ENCODE measurements at places on chromosomes 16 and 17.
A peak's percentile ranks its signal among the peaks of the same experiment; 100 is the strongest.

GRCh38 chr16:13811834-13812233, 108.1 kb upstream of the ERCC4 start:
- no peak for DNase-seq

DNA sequence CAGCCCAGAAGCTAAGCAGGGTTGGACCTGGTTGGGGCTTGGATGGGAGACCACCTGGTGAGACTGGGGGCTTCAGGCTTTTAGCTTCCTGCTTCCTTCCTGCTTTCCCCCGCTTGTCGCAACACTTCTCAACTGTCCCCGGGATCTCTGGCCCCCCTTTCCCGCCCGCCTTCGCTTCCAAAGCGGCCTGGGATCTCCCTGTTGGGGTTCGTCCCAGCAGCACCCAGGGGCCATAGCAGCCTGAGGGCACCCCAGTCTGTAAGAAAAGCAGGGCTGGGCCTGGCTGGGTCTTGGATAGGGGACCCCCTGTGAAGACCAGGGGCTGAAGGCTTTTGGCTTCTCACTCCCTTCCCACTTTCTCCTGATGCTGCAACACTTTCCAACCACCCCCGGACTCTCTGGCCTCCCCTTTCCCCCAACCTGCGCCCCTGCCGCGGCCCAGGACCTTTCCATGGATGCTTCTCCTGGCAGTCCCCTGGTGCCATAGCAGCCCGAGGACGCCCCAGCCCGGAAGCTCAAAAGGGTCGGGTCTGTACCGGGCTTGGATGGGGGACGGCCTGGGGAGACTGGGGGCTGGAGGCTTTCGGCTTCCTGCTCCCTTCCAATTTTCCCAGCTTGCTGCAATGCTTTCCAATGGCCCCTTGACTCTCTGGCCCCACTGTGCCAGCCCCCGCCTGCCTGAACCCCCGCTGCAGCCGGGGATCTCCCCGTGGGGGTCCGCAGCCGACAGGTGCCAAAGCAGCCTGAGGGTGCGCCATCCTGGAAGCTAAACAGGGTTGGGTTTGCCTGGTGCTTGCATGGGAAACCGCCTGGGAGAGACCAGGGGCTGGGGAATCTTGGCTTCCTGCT, 2276.2 kb downstream of the TP53TG3F start:
- no peak for DNase-seq

DNA sequence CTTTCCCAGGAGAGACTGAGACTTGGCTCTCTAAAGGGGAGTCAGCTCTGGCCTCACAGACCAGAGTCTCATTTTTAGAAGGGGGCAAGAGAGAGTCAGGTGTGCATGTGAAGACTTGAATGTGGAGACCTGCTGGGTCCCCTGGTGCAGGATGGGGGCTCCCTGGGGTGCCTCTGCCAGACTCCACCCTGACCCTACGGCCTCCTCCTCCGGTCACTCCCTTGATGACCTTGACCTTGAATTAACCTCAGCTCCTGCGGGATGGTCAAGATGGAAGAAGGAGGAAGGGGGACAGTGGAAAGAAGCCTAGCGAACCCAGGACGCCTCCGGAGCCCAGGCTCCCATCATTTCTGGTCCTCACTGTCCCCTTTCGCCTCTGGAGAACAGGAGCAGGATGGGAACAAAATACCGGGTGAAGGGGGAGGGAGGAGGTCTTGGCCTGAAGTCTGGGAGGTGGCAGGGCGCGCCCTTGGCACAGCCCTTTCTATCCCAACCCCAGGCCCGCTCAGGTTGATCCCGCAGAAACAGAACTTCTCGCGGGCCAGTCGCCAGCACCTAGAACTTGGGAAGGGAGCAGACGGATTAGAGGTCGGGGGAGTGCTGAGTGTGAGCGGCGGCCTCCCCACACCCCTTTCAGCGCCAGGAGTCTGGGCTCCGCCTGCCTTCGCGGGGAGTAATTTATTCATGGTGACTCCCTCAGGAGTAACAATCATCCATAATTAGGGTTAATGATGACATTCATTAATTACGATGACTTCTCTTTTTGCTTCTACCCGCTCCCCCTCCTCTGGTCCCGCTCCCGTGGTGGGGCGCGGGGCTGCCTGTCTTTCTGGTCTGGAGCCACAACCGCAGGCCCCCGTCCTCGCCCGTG, 1.6 kb downstream of the STAC2 start:
- no peak for DNase-seq

- DNase-seq = no peak
These were observed 73.1 kb upstream of the CDC42EP4 start for GRCh38 chr17:73384926-73385325.

- no peak for DNase-seq
These were observed 28.9 kb downstream of the TMEM11 start for GRCh38 chr17:21185061-21185460.

DNA sequence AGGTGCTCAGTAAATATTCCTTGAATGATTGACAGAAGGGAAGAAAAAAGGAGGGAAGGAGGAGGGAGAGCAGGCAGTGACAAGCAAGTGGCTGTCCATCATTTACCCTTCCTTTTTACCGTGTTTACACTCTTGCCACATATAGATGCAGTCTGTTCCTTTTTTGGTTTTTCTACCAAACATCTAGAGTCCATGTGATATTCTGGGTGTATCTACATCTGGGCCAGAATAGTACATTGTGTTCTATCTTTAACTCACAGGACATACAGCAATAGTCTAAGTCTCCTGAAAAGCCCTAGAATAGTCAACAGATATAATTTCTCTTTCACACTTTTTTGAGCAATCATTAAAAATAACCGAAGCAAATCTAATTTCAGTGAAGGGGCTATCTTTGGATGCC, 33.5 kb downstream of the KCNJ2 start:
- DNase-seq = no peak

DNA sequence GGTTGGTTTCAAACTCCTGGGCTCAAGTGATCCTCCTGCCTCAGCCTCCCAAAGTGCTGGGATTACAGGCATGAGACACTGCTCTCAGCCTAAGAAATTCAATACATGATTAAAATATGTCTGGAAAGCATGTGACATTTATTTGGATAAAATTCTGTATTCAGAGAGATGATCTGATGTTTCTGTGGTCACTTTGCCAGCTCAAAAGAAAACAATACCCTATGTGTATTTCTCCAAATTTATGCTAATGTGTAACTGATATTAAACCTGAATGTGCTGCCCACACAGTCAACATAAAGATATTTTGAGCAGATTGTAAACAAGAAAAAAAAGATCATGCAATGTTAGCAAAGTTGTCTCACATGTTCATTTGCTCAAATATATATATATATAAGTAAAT, 16.7 kb downstream of the C17orf67 start:
- DNase-seq = no peak

DNA sequence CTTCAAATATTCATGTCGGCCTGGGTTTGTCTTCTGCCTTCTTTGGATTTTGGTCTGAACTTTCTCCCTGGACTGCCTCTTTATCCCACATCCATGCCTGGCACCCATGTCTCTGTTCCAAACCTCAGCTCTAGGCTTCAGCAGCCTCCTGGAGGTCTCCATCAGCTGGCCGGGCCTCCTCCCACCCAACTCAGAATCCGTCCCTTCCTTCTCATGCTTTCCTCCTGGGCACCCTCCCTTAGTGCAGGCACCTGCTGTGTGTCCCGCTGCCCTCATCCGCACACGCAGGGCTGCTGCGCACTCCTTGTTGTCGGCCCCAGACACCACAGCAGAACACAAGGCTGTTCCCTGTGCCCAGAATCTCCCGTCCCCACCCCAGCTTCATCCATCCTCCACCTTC, 14.0 kb downstream of the LDHD start:
- DNase-seq = no peak

GRCh38 chr16:85236818-85237150, 124.5 kb upstream of the CIBAR2 start:
- DNase-seq = no peak

DNA sequence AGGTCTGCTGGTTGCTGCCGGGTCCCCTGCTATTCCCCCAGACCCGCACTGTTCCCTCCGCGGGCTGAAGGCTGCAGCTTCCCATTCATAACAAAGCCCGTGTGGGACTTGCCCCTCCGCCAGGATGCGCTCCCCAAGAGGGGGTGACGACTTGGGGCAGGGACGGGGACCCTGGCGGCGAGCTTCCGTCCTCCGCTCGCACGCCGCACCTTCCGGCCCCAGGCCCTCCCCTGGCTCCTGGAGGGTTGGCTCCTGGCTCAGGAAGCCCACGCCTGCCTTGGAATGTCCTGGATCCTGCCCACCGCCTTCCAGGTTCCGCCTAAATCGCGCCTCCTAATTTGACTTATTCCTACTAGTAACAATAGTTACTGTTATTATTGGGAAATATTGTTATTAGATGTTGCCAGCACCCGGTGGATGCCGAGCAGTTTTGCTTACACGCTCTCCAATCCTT, 1.1 kb upstream of the TFAP4 start:
- DNase-seq = peak; percentile 38

GRCh38 chr17:76498876-76499251, 2.4 kb downstream of the RHBDF2 start:
- no peak for DNase-seq

DNA sequence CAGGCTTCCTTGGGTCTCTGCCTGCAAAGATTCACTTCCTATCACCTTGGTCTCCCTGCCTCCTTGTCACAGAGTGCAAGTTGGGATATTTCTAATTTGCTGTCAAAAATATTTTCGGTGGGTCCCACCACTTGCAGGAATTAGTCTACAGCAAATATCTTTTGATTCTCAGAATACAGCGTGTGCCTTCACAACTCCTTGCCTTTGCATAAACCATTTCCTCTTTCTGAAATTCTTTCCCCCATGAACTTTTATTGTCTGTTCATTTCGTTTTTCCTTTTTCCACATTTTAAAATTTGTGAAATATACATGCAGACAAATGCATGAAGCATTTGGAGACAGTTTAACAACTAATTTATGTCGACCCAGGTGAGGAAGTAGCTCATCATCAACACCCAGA, 60.0 kb downstream of the HS3ST3B1 start:
- no peak for DNase-seq

DNA sequence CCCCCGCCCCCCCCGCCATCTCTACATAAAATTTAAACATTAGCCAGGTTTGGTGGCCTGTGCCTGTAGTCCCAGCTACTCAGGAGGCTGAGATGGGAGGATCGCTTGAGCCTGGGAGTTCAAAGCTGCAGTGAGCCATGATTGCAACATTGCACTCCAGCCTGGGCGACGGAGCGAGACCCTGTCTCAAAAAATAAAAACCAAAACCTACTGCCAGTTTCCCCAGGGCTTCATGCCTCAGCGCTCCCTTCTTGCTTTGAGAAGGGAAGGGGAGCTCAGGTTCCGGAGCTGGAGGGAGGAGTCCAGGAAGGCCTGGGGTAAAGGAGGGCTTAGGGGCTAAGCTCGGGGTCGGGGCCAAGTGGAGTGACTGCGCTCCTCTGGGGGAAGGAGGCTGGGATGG, 20.5 kb downstream of the PLCD3 start:
- no peak for DNase-seq

- DNase-seq = no peak
These were observed 11.9 kb downstream of the CTRL start for GRCh38 chr16:67919622-67920221.

GRCh38 chr16:66984892-66985311, 3.5 kb upstream of the CES4A start:
- no peak for DNase-seq

- no peak for DNase-seq
These were observed 182.4 kb upstream of the TOM1L1 start for GRCh38 chr17:54718286-54718685.

GRCh38 chr17:42585353-42585752, 7.8 kb upstream of the PSMC3IP start:
- no peak for DNase-seq

DNA sequence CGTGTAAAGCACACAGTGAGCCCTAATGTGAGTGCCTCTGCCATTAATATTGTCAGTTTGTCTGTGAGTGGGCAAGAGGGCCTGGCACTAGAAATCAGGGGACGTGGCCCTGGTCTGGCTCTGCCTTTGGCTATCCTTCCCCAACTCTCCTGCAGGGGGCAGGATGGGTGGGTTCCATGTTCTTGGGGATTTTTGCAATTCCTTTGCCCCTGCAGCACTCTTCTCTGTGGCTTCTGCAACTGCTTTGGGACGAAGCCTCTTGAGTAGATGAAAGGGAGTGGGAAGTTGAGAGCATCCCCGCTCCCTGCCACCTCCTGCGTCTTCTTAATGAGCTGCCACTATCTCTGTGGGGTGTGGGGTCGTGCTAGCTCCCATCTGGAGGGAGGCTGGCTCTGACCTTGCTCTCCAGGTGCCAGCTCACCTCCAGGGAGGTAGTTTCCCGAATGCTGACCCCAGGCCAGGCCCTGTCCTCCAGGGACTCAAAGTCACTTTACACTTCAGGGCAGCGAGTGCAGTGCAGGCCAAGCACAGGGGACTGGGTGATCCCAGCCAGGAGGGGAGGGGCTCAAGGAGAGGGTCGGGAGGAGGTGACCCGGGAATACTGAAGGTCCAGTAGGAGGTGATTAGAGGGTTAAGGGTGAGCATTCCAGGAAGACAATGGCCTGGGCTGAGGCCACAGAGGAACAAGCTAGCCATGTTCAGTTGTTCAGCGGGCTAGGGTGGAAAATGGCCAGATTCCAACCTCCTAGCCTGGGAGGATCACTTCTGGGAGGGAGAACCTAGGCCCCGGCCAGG, 121.0 kb upstream of the NLRP1 start:
- DNase-seq = no peak

GRCh38 chr16:85152414-85153030, 40.2 kb upstream of the CIBAR2 start:
- no peak for DNase-seq

DNA sequence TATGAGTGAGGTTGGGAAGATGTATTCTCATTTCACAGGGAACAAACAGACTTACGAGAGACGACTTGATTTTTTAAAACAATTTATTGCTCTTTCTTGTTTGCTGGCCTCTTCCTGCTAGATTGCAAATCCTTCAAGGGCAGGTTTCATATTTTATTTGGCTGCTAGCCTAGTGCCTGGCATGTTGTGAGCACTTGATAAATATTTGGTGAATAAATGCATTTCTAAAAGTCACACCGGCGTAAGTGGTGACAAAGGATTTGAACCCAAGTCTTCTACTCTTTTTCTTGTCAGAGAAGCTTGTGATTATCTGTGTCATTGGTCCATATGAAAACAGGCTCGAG, 1.4 kb downstream of the WWP2 start:
- no peak for DNase-seq

DNA sequence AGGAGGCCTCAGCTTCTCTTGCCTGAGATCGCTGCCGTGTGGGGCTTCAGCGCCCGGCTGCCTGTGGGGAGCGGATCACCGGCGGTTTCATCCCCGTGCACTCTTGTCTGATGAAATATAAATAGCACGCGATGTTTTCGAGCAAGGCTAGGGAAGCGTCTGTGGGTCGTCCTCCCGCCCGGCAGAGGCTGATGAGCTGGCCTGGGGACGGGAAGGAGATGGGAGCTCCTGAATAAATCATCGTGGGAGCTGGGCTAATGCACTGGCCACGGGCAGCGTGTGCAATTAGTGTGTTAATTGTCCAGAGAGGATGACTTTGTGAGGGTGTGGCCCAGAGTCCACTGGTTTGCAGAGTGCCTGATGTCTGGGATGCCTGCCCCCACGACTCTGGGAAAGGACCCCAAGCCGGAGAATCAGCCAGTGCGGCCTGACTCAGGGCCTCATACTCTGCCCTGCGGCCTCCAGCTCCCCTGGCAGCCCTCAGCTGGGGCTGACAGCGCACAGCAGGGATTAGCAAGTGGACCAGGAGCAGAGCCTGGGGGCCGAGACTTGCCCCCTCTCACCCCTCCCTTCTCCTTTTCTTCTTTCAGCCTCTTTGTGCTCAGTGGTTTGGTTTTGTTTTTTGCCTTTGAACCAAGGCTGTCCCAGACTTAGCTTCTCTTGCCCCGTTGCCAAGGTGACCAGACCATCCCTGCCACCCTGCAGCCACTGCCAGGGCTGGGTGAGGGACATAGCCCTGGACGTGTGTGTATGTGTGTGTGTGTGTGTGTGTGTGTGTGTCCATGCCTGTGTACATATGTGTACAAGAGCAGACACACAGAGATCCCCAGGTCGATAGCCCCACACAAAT, 21.4 kb downstream of the KCNJ12 start:
- no peak for DNase-seq

- no peak for DNase-seq
These were observed 146.6 kb downstream of the TRIM37 start for GRCh38 chr17:58960068-58960467.

Measured in CD4-positive, alpha-beta T cell treated with Interleukin-6 at 100 ng/mL for 8 hours (primary cell).